ENCODE measurements at places on chromosomes 6 and 20. TPM values are rescaled to one million over a fixed set of nuclear protein-coding genes. Genes with fewer than 3 reads are reported as not detected.

PTCRA gene
- not detected for total RNA-seq

DYNLT2 gene
- total RNA-seq, result 3.0 TPM

FHL5 gene
- 6.5 TPM for total RNA-seq

KIFC1 gene
- total RNA-seq, result 6.7 TPM

SLC16A10 gene
- 14.9 TPM for total RNA-seq

GRCh38 chr6:103002282-103002681 lies 1608.8 kb downstream of the GRIK2 start:
- no peaks in the 10 kb centered on the region for H3K27me3 ChIP-seq
- no peak overlapping the region for H3K27ac ChIP-seq
- H3K36me3 ChIP-seq, result no peaks in the 10 kb centered on the region
- H3K4me3 ChIP-seq, result no peak overlapping the region
- no peak for DNase-seq
- H3K4me1 ChIP-seq, result no peaks in the 10 kb centered on the region

GRCh38 chr6:169787797-169788196 lies 36.4 kb downstream of the ERMARD start:
- H3K36me3 ChIP-seq, result peaks cover 24% of the 10 kb centered on the region
- H3K27me3 ChIP-seq, result no peaks in the 10 kb centered on the region
- DNase-seq, result no peak
- no peak overlapping the region for H3K27ac ChIP-seq
- H3K4me3 ChIP-seq, result no peak overlapping the region

- H3K27me3 ChIP-seq, result no peaks in the 10 kb centered on the region
- H3K4me1 ChIP-seq, result no peaks in the 10 kb centered on the region
- DNase-seq, result no peak
- H3K36me3 ChIP-seq, result no peaks in the 10 kb centered on the region
Observed at GRCh38 chr6:113488812-113489685, 368.1 kb upstream of the MARCKS start.

DNA sequence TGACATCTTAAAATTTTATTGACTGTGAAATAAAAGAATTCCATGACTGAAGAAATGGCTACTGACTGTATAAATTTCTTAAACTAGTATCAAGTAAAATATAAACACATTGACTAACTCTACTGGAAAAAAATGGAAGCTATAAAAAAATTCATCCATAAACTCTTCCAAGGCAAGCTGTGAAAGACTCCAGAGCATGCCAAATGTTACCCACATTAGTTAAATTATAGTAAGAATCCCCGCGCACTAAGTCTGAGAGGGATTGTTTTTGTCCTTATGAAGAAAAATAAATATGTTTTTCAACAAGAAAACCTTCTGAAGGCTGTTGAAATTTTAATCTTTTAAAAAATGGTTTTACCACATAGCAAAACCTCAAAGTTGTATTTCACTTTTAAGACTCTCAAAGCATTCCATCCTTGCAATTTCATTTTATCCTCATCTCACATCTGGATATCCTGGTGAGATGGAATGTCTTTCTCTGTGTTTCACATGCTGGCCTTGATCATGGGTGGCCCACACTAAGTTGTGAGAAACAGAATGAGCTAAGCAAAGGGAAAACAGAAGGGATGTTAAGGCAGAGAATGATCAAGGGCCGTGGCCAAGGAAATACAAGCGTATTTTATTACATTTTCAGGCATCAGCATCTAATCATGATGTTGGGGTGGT lies 732.5 kb downstream of the KIF16B start:
- DNase-seq, result no peak
- H3K4me3 ChIP-seq, result no peak overlapping the region
- H3K4me1 ChIP-seq, result no peaks in the 10 kb centered on the region
- H3K36me3 ChIP-seq, result no peaks in the 10 kb centered on the region

DNA sequence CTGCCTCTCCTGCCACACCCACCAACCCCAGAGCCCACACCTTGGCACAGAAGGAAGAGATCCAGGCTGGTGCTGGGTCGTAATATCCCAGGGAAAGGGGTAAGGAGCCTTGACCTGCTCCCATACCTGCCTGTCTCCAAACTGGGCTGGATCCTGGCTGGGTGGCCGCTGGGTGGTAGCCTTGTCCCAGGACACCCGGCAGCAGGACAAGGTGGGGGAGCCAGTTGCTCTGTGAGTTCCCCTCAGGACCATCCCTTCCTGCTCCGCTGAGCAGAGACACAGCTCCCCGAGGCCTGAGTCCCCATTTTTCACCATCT lies 58.8 kb downstream of the UBE2V1 start:
- no peak overlapping the region for H3K4me3 ChIP-seq
- H3K27me3 ChIP-seq, result no peaks in the 10 kb centered on the region
- H3K27ac ChIP-seq, result no peak overlapping the region
- peaks cover 22% of the 10 kb centered on the region for H3K4me1 ChIP-seq
